Activated CD4-positive, alpha-beta T cell treated with anti-CD3 and anti-CD28 coated beads, Interleukin-2, amount 50 U/mL, for 24 hours (primary cell): ENCODE measurements at places on chromosomes 6 and 20.

- DNase-seq: no peak
Observed at GRCh38 chr6:149089510-149089909, 228.0 kb upstream of the TAB2 start.

GRCh38 chr6:147065786-147066185 lies 138.4 kb upstream of the STXBP5 start:
- no peak for DNase-seq

- DNase-seq: no peak
Observed at GRCh38 chr6:143346004-143346403, 104.5 kb downstream of the ADAT2 start.

- DNase-seq: no peak
Observed at GRCh38 chr20:48247961-48248360, 462.7 kb upstream of the SULF2 start.

DNA sequence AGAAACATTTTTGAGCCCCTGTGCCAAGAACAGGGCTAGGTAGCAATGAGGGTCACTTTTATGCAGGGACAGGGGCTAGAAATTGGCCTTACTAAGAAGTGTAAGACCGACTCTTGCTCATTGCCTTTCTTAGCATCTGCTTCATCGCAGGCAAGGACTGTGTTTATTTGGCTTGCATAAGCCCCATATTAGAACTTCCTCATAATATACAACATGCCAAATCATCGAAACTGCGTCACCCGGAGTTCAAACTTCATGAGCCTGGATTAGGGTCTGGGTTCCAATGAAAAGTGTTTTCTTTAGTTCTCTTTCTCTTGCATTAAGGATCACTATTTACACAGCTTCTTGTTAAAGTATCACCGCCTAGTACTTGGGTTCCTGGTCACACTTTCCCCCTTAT lies 977 bp upstream of the SMAP1 start:
- no peak for DNase-seq

- no peak for DNase-seq
Observed at GRCh38 chr6:38306931-38307330, 332.8 kb downstream of the BTBD9 start.

DNA sequence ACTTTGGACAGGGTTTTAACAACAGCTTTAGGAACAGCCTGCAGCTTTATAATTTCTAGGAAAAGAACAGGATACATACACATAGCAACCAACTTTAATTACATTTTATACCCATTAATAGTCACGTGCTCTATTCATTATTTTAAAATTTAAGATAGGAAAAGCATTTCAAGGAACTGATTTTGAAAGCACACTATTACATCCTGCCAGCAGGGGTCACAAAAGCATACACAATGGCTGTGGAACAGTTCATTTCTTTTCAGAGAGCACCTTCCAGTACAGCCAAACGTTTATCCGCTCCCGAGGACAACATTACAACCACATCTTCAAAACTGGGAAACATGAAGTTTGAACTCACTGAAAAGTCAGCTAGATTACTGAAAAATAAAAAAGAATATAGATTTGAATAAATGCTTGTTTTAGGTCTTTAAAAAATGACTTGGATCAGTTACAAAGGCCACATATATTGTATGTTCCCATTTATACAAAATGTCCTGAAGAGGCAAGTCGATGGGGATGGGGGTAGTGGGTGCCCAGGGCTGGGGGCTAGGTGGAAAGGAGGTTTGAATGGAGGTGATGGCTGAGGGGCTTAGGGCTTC lies 104.6 kb upstream of the EXOC2 start:
- peak; percentile 31 for DNase-seq

GRCh38 chr6:88376768-88377387 lies 210.7 kb upstream of the CNR1 start:
- no peak for DNase-seq
